A549 treated with GW870086 at 1 μM for 4 hours (cell line): ENCODE measurements at places on chromosomes 6 and 20. TPM values are rescaled to one million over a fixed set of nuclear protein-coding genes. Genes with fewer than 3 reads are reported as not detected.

Gene BMP5
- total RNA-seq = not detected in 5 replicates

Gene HLA-DMB
- total RNA-seq = 1.1 to 2.3 TPM (median 1.4 TPM) in 5 replicates

Gene TLDC2
- not detected in 5 replicates for total RNA-seq

Gene BPIFB4
- total RNA-seq = not detected in 5 replicates

Gene SLC35D3
- total RNA-seq = 0.05 to 0.09 TPM in 2 of 5 replicates, not detected in the others

Gene TP53TG5
- not detected in 5 replicates for total RNA-seq
